ENCODE measurements at places on chromosomes 5 and 9.

DNA sequence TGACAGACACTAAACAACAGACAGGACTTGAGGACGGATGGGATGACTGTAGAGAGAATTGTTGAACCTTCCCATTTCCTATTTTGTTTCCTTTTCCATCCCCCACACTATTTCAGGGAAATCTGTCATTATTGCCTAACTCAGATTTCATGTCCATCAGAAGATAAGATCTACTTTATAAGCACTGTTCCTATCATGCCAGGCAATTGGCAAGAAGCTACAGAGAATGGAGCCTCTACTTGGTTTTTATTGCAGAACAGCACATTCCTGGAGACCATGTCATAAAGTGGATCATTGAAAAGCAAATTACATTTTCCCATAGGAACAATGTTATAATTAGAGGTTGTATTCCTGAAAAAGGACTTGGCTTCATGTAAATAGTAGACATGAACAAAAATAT lies 173.7 kb upstream of the KIF2A start:
- no peak for DNase-seq

DNA sequence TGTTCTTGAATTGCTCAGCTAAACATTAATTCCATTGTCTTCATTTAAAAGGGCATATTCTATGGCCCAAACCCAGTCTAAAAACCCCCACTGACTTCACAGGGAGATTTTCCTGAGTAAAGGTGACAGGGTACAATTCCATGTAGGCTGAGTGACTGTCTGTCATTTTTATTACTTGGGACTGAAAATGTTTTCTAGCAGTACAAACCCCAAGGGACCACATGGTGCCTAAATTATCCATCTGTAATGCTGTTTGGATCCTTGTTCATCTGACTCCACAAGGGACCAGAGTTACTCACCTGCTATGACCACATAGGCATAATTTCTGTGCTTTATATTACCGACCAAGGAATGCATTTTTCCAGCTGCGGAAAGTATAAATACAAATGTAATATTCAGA lies 349.1 kb downstream of the ZNF608 start:
- no peak for DNase-seq

- DNase-seq = no peak
Observed at GRCh38 chr5:154228696-154229095, 38.2 kb downstream of the GALNT10 start.

DNA sequence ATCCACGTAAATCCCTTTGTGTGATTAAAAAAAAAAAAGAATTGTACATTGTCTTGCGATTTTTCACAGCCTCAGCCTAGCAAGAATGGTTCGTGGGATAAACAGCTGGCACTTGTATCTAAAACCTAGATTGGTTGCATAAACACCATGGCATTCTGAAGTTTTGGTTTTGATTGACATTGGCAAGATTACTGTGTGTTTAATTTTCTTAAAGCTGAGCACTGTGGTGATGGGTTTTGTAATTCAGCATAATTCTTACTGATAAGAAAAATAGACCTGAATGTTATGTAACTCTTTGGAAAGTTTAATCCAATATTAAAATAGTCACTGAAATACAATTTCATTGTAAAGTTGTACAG lies 23.4 kb upstream of the ANKRD18A start:
- DNase-seq = no peak

DNA sequence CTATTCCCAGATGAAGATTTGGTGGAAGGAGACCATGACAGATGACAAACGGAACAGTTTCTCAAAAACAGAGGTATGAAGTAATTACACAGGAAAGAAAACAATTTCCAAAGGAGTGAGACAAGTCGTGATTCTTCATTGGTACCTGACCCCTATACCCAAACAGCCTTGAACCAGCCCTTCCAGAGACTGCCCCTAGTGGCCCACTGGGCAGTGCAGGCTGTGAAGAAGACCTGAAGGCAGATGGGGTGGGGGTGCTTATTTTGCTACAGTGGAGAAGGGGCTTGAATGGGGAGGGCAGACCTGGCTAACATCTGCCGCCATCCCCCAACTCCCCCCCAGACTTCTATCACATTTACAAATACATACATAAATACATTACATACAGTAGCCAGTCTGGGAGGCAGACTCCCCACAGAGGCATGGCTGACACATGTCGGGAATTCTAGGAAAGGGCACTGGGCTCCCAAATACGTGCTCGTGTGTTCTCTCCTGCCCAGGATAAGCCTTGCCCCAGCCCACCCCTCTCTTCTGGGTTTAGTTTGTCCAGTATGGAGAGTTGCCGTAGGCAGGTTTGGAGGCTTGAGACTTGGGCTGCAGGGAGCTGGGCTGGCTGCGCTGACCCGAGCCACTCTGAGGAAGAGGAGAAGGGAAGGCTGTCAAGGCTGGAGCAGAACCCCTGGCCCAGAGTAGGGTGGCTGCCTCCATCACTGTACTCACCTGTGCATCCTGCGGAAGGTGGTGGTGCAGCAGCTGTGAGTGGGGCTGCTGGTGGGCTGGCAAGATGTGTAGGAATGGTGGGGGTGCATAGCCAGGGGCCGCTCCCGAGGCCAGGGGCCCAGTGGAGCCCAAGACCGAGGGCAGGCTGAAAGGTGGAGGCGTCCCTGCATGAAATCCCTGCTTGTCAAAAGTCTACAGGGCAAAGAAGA lies 105.3 kb downstream of the UBE2R2 start:
- no peak for DNase-seq

Data from SW480 (cell line).